ENCODE measurements at places on chromosomes 7 and 10.

GRCh38 chr7:28481091-28481926 is 69.0 kb downstream of the CREB5 start:
- peak; percentile 67 for DNase-seq

GRCh38 chr10:86533328-86533727 is 11.7 kb upstream of the WAPL start:
- no peak for DNase-seq

GRCh38 chr7:157392256-157393037 is 55.6 kb downstream of the DNAJB6 start:
- no peak for DNase-seq

DNA sequence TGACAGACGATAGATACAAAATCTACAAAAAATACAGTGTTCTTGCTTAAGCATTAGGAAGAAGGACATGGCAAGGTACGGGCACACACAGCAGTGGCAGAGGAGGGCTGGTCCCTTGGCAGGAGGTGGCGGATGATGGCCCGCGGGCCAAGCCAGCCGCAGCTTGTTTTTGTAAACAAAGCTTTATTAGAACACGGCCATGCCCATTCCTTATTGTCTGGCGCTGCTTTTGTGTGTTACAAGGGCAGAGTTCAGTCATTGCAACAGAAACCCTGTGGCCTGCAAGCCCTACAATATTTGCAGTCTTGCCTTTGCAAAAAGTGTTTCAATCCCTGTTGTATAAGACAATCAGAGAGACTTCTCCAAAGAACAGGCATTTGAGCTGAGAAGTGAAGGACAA is 30.7 kb downstream of the FGFR2 start:
- DNase-seq = no peak

- DNase-seq = no peak
These were observed 583.8 kb downstream of the LRMDA start for GRCh38 chr10:76015245-76015644.

GRCh38 chr10:70537398-70538194 is 59.0 kb downstream of the PALD1 start:
- DNase-seq = no peak

GRCh38 chr7:116710764-116711452 is 38.9 kb downstream of the MET start:
- DNase-seq = no peak

GRCh38 chr7:13117103-13117502 is 429.7 kb downstream of the ARL4A start:
- no peak for DNase-seq

DNA sequence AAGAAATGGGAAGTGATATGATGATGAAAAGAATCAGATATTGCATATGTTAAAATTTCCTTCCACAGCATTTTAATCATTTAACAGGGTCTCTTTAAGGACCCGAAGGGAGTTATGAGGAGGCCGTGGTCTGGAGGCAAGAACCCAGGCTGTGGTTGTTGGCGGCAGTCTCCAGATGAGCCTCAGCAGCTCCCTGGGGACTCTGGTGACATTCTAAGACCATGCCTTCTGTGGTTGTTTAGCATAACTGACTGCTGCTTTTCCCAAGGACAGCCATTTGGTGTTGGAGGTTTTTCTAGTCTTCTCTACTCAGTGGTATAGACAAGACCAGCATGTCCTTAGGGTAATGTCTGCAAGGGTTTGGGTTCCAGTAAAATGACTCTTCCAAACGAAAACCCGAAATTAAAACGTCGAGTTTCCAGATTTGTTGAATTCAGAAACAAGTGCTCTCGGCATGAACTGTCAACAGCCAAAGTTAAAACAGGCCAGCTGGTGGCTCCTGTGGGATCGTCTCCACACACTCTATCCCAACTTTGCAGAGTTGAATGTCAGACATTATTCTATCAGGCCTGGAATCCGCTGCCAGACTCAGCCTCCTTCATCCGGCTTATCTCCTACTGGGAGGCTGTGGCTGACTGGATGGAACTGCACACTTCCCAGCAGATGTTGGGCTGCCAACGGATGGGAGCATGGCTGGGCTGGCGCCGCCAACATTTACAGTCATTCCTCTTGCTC is 183.1 kb downstream of the TAX1BP1 start:
- DNase-seq = no peak

DNA sequence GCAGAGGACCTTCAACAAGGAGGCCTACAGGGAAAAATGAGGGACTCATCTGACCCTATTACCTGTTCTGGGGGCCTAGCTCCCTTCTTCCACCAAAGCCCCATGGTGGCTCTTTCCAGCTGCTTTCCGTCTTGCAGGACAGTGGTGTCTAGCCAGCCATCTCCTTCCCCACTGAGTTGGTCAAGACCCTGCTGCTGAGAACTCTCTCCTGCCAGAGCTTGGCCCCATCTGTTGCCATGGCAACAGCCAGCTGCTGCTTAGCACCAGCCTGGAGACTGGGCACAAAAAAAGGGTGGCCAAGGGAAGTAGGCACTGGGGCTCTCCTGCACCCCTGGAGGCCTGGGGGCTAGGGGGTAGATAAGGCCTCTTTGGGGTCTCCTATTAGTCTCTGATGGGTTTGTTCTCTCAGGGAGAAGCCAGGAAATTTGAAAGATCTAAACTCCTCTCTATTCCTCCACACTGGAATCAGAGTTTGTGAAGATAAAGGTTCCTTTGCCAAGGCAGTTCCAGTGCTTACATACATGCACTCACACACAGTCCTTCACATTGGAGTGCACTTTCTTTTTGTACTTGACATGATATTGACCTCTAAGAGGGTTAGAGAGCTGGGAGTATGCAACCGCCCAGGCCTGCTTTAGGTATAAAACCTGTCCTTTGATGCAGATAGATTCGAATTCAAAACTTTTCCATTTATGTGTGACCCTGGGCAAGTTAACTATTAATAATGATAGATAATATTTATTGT is 15.8 kb downstream of the TSPAN33 start:
- DNase-seq = no peak

DNA sequence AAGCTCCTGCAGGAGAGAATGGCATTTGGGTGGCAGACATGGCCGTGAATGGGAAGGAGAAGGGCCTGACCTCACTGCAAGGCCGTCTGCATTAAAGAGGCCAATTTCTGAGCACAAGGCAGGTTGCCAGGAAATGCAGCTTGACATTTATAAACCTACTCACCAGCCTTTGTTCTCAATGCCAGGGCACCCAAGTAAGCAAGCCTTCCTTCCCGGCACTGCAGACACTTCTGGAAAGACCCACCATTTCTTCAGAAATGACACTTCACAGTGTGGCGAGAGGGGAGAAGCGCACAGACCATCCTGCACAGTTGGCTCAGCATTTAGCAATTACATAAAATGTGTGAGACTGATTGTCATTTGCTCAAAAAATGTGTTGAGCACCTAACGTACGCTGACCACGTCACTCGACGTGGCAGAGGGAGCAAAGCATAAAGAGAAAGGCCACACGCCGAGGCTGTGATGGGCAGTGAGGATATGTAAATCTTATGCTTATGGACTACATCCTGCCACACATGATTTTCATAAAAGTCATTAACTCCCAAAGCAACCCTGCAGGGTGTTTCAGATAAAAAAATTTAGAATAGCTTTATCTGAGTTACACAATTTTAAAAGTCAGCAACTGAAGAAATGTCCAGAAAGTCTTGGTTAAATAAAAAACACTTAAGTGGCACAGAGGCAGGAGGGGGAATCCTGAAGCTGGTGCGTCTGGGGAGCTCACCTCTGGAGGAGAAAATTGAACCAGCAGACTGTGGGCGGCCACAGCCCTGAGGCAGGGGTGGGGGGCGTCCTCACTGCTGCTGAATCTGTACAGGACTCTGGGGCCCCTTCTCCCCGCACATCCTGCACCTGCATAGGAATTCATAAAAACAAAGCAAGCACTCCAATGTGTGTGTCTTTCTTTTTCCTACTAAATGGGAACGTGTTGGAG is 543.8 kb downstream of the PTPRN2 start:
- no peak for DNase-seq

DNA sequence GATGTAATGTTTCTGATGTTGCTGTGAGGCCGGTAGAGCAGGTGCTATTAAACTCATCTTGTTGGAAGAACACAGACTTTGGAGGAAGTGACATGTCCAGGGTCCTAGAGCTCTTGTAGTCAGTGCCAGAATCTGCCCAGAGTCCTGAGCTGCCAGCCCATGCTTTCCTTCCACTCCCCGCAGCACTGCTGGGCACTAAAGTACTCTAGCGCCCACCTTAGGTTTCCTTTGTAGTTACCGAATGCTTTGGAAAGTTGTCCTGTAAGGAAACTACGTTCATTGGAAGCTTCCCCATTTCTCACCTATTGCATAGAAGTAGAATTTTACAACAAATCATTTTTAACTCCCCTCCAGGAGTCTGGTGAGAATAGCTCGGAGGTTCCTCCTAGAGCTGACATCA is 11.0 kb downstream of the ZNF862 start:
- no peak for DNase-seq

- DNase-seq = no peak
These were observed 153.1 kb downstream of the ZNF365 start for GRCh38 chr10:62527019-62527827.

- DNase-seq = no peak
These were observed 98.6 kb downstream of the ARID5B start for GRCh38 chr10:62000037-62000603.

DNA sequence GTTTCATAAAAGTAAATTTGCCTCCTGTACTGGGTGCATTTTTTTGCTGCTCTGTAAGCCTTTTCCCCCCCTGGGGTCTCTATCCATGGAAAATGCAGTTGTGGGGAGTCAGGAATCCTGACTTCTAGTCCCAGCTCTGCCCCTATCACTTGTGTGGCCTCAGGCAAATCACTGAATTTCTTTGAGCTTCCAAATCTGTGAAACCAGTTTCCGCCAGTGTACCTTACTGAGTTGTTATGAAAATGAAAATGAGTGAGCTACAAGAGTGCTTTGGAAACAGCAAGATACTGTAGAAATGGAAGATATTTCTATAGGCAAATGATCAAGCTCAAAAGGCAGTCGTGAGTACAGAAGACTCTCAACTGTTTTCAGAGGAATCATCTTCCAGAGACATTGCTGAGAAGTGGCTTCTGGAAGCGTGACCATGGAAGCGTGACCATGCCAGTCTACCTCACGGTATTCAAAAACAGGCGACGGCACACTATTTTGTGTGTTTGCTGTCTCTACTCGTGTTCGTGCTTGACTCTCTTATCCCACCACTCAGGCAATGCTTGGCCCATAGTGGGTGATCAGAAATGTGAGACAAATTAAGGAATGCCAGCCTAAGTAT is 107.4 kb downstream of the ATXN7L1 start:
- DNase-seq = no peak

Measured in astrocyte (in vitro differentiated cells and primary cell).